CD8-positive, alpha-beta memory T cell (primary cell): ENCODE measurements at places on chromosomes 5 and 9. TPM values are rescaled to one million over a fixed set of nuclear protein-coding genes. Genes with fewer than 3 reads are reported as not detected.

DNA sequence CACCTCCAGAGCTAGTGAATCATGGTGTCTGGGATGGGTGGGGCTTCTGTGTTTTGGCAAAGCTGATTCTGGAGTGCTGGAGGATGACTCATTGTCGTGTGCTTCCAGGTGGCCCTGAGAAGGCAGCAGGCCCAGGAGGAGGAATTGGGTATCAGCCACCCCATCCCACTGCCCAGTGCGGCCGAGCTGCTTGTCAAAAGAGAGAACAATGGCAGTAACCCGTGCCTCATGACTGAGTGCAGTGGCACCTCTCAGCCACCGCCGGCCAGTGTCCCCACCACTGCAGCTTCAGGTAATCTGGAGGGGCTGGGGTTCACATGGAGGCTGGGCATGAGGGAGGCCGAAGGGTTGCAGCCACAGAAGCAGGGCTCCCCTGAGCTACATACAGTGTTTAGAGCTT, 5.4 kb downstream of the DMRT1 start:
- H3K27me3 ChIP-seq: peaks cover 5% of the 10 kb centered on the region
- no peaks in the 10 kb centered on the region for H3K36me3 ChIP-seq
- H3K27ac ChIP-seq: no peak overlapping the region
- H3K4me3 ChIP-seq: no peak overlapping the region
- H3K4me1 ChIP-seq: no peaks in the 10 kb centered on the region

- no peaks in the 10 kb centered on the region for H3K4me1 ChIP-seq
- H3K4me3 ChIP-seq: no peak overlapping the region
- H3K36me3 ChIP-seq: no peaks in the 10 kb centered on the region
- DNase-seq: peak; percentile 11
- no peak overlapping the region for H3K27ac ChIP-seq
Observed at GRCh38 chr9:32431940-32432555, 47.6 kb downstream of the ACO1 start.

DNA sequence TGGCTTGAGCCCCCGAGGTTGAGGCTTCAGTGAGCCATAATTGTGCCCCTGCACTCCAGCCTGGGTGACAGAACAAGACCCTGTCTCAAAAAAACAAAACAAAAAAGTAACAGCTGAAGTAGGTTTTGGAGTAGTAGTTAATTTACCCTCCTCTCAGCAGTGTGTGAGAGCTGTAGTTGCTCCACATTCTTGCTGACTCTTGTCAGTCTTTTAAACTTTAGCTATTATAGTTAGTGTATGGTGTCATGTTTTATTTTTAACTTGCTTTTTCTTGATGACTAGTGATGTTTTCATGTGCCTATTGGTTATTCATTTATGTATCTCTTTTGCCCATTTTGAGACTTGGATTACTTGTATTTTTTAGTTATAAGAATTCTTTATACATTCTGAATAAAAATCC, 52.9 kb upstream of the DHFR start:
- H3K4me1 ChIP-seq: peaks cover 4% of the 10 kb centered on the region
- no peak overlapping the region for H3K27ac ChIP-seq

- H3K4me1 ChIP-seq: no peaks in the 10 kb centered on the region
- H3K27ac ChIP-seq: no peak overlapping the region
- DNase-seq: no peak
- no peak overlapping the region for H3K4me3 ChIP-seq
Observed at GRCh38 chr5:31355337-31355736, 161.9 kb downstream of the CDH6 start.

DNA sequence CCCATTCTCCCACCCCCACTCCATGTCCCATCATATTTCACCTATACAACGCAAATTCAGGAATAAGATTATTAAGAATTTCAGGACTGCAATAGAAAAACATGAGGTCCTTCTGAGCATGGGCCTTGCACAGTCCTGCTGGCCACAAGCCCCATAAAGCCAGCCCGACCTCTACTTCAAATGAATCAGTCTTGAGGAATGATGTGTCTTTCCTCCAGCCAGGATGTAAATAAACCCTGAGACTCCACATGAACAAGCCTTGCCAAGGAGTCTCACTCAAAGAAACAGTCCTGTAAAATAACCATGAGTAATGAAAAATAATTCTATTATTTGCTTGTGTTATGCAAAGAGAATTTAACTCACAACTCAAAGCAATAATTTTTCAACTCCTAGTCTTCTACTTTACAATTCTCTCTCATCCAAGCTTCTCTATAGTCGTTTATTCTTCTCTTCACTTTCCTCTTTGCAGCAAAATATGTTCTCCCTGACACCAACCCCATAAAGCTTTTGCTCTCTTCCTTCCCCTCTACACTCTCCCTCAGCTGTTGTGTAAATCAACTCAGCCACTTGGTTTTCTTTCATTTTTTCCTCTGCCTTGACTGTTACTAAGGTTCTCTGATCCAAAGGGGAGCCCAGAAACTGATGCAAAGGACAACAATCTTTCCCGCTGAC, 140.1 kb upstream of the MOCS2 start:
- no peaks in the 10 kb centered on the region for H3K36me3 ChIP-seq
- no peak overlapping the region for H3K27ac ChIP-seq
- H3K27me3 ChIP-seq: no peaks in the 10 kb centered on the region
- no peak for DNase-seq

- no peaks in the 10 kb centered on the region for H3K27me3 ChIP-seq
- peaks cover 46% of the 10 kb centered on the region for H3K4me1 ChIP-seq
- H3K27ac ChIP-seq: peak overlapping the region; percentile 62
- peak; percentile 80 for DNase-seq
- H3K36me3 ChIP-seq: no peaks in the 10 kb centered on the region
- H3K4me3 ChIP-seq: peak overlapping the region; percentile 76
Observed at GRCh38 chr5:59039296-59040023, 456.6 kb downstream of the RAB3C start.

- peaks cover 13% of the 10 kb centered on the region for H3K4me1 ChIP-seq
- H3K36me3 ChIP-seq: no peaks in the 10 kb centered on the region
- H3K27me3 ChIP-seq: peaks cover 7% of the 10 kb centered on the region
- H3K27ac ChIP-seq: no peak overlapping the region
Observed at GRCh38 chr9:88537761-88538091, 2.7 kb downstream of the NXNL2 start.

LRSAM1 gene
- total RNA-seq: 22.6 TPM
